ENCODE measurements at places on chromosomes 1 and 21.

DNA sequence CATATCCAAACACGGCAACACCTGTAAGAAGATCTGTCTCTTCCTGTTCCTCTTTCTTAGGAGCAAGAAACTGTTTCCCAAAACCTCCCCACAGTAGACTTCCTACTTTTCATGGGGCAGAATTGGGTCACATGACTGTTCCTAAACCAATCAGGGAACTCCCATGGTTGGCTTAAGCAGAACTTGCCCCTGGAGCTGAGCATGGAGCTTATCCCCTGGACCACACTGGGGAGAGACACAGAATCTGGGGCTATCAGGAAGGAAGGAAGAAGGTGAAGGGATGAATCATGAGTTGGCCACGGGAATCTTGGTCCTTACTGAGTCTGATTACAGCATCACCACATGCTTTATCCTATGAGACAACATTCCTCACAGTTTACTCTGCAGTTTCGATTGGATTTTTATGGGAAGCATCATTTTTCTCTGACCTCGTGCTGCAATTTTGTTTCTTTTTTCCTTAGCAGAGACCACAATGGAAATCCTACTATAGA, 81.8 kb downstream of the CDC7 start:
- no peak for DNase-seq

GRCh38 chr21:45970674-45971615, 10.6 kb upstream of the COL6A1 start:
- DNase-seq: no peak

DNA sequence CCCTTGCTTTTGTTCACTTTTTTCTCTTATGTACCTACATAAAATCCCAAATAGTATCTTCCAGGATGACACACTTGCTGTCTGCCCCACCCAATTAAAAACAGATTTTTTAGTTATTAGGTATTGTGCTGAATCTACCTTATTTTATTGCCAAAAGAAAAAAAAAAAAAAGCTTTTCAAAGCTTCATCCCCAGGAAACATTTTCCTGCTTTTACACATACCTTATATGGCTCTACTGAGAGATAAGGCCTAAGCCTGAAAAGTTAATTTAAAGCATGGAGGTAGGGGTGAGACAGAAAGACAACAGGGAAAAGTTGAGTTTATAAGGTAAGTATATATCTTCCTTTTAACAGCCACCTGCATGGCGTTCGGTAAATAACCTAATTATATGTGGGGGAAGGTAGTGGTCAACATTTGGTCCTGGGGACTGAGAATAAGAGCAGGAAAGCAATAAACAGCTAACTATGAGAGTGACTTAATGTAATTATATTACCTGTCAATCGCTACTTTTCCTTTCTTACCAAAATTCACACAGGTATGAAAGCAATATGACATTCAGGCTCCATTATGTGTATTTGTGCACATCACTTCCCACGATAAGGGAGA, 54.6 kb upstream of the BOLA1 start:
- DNase-seq: no peak

DNA sequence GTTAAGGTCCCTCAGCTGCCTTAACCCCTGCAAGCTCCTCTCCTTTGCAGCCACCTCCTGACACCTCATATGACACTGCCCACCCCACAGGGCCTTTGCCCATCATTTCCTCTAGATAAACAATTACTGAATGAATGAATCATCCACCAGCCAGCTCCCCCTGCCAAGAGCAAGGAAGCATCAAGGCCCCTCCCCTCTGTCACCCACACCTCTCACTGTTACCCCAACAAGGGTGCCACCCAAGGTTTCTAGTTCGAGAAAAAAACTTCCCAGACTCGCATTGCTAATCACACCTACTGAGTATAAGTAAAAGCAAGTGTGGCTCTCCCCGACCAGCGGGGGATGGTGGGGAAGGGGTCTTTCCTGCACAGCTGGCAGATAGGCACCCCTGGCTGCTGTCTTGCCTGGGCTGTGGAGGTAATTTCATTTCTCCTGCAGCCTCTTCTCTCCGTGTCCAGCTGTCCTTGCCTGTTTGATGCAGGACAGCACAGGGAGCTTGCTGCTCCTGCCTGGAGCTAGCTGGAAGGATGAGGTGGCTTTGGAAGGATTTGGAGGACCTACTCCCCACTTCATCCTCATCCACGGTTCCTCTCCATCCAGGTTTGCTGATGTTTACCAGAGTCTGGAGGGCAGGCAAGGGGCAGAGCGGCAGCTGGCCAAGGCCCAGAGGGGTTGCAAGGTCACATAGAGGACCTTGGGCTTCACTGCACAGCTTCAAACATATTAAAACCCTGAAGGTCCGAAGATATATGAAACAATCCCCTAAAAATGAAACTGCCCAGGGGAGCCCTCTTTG, 33.1 kb upstream of the LBR start:
- DNase-seq: no peak

DNA sequence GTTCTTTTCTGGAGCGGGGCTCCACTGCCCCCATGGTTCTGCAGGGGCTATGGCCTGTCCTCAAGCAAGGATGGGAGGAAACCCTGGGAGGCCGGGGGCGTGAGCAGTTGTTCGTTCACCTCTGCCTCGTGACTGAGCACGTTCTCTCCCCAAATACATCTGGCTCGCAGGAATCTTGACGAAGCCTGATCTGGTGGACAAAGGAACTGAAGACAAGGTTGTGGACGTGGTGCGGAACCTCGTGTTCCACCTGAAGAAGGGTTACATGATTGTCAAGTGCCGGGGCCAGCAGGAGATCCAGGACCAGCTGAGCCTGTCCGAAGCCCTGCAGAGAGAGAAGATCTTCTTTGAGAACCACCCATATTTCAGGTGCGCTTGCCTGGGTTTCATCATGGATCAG, 15.5 kb downstream of the MX1 start:
- no peak for DNase-seq

DNA sequence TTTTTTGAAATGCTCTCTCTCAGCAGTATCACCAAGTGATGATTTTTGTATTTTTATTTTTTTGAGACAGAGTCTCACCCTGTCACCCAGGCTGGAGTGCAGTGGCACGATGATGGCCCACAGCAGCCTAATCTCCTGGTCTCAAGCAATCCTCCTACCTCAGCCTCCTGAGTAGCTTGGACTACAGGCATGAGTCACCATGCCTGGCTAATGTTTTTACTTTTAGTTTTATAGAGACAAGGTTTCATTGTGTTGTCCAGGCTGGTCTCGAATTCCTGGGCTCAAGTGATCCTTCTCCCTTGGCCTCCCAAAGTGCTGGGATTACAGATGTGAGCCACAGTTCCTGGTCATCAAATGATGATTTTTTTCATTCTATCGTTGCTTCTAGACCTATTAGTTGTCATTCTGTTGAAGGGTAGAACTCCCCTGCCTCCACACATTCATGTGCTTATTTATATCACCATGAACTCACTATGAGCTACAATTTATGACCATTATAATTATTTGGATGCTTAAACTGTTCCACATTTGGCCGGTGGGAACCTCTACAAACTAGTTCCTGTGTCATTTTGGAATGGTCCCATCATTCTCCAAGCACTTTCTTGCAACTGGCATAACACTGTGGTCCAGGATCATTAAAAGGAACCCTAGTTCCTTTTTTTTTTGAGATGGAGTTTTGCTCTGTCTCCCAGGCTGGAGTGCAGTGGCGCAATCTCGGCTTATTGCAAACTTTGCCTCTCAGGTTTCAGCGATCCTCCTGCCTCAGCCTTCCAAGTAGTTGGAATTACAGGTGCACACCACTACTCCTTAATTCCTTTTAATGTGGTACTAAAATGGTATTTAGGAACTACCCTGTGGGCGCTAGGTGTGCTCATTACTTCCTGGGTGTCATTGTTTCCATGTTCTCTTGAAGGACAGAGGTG, 20.2 kb upstream of the TOR3A start:
- DNase-seq: no peak

DNA sequence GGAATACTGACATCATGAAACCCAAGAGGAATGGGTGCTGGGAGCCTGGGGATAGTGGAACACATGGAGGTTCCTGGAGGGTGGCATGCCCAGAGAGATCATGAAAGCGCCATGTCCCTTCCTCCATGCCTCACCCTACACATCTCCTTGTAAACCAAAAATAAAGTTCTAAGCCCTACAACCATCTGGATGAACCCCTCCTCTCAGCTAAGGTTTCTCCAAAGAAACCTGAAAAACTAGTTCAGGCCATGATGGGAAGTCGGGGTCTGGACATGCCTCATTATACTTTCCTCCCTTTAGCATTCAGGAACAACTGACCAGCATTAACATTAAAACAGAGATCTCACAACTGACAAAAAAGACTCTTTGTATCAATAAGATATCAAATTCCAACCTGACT, 68.5 kb downstream of the ACBD6 start:
- no peak for DNase-seq

GRCh38 chr1:195576641-195577040, 1031.6 kb downstream of the KCNT2 start:
- no peak for DNase-seq

DNA sequence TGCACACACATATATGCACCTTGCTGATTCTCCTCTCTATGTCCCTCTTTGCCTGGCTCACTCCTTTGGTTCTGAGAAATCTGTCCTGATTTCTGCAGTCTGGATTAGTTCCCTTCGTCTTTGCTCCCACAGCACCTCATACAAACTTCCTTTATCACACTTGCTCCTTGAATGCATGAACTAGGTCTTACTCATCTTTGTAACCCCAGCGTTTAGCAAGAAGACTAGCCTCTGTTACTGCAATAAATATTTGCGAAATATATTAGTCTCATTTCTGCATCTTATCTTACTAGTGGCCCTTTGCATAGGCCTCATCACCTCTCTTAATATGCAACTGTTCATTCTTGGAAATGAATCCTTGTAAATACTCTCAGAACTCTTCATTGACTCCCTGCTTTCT, 11.4 kb downstream of the SMYD2 start:
- DNase-seq: no peak

GRCh38 chr1:24440436-24440835, 24.8 kb downstream of the NIPAL3 start:
- no peak for DNase-seq

GRCh38 chr21:45049714-45050344, 24.6 kb upstream of the ADARB1 start:
- no peak for DNase-seq

GRCh38 chr1:248404024-248404423, 1.2 kb downstream of the OR2T1 start:
- no peak for DNase-seq

DNA sequence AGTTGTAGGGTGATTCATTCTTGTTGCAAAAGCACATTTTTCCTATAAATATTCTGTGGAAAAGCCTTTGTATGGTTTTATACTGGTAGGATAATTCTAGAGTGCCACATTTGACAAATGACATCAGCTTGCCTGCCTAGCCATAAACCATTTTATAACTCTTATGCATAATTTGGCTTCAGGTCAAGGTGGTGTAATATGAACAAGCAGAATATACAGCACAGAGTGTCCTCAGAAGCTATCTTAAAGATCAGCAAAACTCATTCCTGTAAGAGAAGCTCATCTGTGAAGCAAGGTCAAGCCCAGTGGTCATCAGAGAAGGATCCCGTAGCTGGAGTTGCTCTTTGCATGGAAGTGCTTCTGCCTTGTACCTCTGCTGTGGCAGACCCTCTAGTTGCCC, 24.0 kb upstream of the C1orf21 start:
- DNase-seq: no peak

DNA sequence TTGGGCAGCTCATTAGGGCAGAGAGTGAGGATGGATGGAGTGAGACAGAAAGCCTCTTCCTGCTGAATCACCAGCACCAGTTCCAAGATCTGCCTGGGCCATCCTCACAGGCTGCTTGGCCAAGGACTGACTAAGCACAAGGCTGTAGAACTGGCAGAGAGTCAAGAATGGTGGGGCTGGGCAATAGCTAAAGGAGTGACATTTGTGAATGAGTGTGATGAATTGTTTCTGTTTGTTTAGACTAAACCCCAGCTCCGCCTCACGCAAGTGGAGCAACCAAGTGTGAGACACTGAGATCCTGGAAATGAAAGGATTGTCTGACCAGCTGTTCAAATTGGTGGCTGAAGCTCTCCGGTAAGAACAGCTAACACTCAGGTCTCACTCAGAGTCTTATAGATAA, 38.6 kb downstream of the BRINP2 start:
- DNase-seq: no peak

GRCh38 chr1:22665752-22666151, 12.7 kb downstream of the C1QB start:
- DNase-seq: no peak

DNA sequence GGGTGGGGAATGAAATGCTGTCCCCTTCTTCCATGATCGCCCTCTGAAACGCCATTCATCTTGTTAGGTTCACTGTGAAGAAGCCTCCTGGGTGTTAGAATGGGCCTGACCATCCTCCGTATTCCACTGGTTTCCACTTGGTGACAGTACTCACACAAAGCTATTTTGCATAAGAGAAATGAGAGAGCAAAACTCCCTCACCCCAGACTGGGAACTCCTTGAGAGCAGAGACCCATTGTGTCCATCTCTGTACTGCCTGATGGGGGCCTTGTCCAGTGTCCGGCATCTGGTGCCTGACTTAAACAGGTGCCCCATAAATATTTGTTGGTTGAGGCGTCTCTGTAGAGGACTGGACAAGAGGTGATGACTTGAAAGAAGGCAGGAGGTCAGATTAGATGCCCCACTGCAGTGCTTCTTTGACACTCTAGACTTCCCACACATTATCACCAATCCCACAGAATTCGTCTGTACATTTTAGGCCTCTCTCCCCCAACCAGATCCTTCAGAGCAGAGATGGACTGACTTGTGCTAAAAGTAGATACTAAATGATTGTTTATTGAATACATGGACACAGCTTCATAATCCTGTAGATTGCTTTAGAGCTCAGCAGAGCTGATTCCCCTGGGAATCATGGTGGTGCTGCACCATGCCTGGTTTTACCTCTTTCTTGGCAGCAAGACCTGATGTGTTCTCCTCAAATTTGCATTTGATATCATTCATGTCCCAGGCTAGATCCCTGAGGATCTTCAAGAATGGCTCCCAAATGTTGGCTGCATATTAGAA, 22.4 kb upstream of the KCNA2 start:
- DNase-seq: no peak

- DNase-seq: no peak
Measured at GRCh38 chr1:211145944-211146343, 12.0 kb upstream of the KCNH1 start.

- DNase-seq: no peak
Measured at GRCh38 chr1:2980073-2980791, 41.0 kb upstream of the ACTRT2 start.

DNA sequence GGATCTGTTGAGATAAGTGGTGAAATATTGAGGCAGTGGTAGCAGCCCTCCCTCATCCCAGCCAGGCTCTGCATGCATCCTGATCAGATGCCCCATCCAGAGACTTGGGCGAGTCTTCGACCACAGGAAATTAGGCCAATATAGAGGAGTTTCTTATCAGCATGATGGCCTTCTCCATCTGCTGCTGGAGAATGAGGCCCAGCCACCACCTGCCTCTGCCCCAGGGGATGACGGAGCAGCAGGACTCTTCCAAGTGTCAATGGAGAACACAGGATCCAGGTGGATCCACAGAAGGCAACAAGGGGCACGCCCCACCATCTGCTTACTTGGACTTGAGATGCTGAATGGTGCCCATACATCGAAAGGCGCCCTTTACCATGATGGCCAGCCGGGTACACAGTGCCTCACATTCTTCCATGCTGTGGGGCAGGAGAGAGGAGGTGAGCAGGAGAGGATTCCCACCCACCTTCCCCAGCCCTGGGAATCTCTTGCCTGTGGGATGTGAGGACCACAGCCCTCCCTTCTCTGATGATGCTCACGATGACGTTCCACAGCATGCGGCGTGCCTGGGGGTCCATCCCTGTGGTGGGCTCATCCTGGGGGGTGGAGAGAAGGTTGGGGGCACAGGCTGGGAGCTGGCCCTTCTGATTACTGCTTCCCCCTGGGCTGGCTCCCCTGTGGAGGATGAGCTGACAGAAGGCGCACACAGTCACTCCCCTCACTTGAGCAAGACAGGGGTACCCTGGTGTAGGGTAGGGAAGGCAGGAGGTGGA, 91.5 kb upstream of the GCLM start:
- DNase-seq: no peak
